Skeletal muscle tissue (tissue), 5 donors: ENCODE measurements at places on chromosomes 7 and 10. TPM values are rescaled to one million over a fixed set of nuclear protein-coding genes. Genes with fewer than 3 reads are reported as not detected.

Gene STN1
- total RNA-seq, result 20.9 TPM

Gene LIPM
- under 0.01 TPM for total RNA-seq

Gene SFRP4
- total RNA-seq, result 28.7 TPM

Gene OGA
- 148 TPM for total RNA-seq

Gene RADIL
- total RNA-seq, result 1.0 TPM

Gene FAM237B
- total RNA-seq, result not detected

Gene SEMA3D
- 25.1 TPM for total RNA-seq

Gene NYAP1
- 3.1 TPM for total RNA-seq

Gene DRGX
- not detected for total RNA-seq

Gene TAS2R4
- total RNA-seq, result 4.2 TPM

Gene PON3
- 5.2 TPM for total RNA-seq

Gene CPN1
- not detected for total RNA-seq

Gene PPP1R17
- total RNA-seq, result not detected

Gene ITPRID1
- total RNA-seq, result 0.52 TPM

Gene ZNF12
- 17.7 TPM for total RNA-seq

Gene PRKCQ
- 14.6 TPM for total RNA-seq

Gene NANOS1
- 2.6 TPM for total RNA-seq

Gene ZNF316
- 9.9 TPM for total RNA-seq

Gene PHYHIPL
- total RNA-seq, result 0.52 TPM

Gene KIF11
- total RNA-seq, result 5.7 TPM

Gene ASB4
- 24.0 TPM for total RNA-seq

Gene HYAL4
- total RNA-seq, result under 0.01 TPM

Gene SPAM1
- total RNA-seq, result not detected

Gene EPHB4
- 72.5 TPM for total RNA-seq

Gene PDE6C
- total RNA-seq, result not detected

Gene HOXA4
- 2.1 TPM for total RNA-seq

Gene THSD7A
- total RNA-seq, result 4.7 TPM

Gene C10orf62
- total RNA-seq, result under 0.01 TPM

Gene PRTFDC1
- total RNA-seq, result 6.8 TPM

Gene HTRA1
- total RNA-seq, result 69.9 TPM

Gene FBXO24
- 1.0 TPM for total RNA-seq

Gene PLEKHS1
- 0.52 TPM for total RNA-seq

Gene RTKN2
- total RNA-seq, result 2.1 TPM

Gene BTBD16
- total RNA-seq, result not detected

Gene CACNB2
- total RNA-seq, result 4.2 TPM

Gene RAB11FIP2
- 17.7 TPM for total RNA-seq

Gene TUBAL3
- total RNA-seq, result not detected

Gene AKR1C4
- not detected for total RNA-seq

Gene CNPY1
- 0.52 TPM for total RNA-seq

Gene EGR2
- total RNA-seq, result 3.7 TPM

Gene MUC3A
- not detected for total RNA-seq

Gene NFKB2
- 11.0 TPM for total RNA-seq

Gene PCGF6
- 9.4 TPM for total RNA-seq

Gene ZNF488
- 1.6 TPM for total RNA-seq

Gene TMEM184A
- total RNA-seq, result not detected

Gene AZGP1
- 9.4 TPM for total RNA-seq

Gene OR13A1
- not detected for total RNA-seq

Gene GPR37
- total RNA-seq, result 20.9 TPM

Gene SYT15B
- not detected for total RNA-seq

Gene RGR
- total RNA-seq, result 13.6 TPM

Gene FGFR2
- 11.5 TPM for total RNA-seq

Gene GHRHR
- not detected for total RNA-seq

Gene TPST1
- 39.7 TPM for total RNA-seq

Gene PSPH
- total RNA-seq, result 13.6 TPM

Gene PRRT4
- total RNA-seq, result 6.8 TPM

Gene GBX1
- not detected for total RNA-seq

Gene FAM20C
- total RNA-seq, result 14.6 TPM

Gene VPS37D
- 3.1 TPM for total RNA-seq

Gene ANKRD30A
- not detected for total RNA-seq
